ENCODE measurements at places on chromosomes 16 and 17.

GRCh38 chr16:58046054-58046881, 20.7 kb downstream of the MMP15 start:
- DNase-seq = no peak

GRCh38 chr17:11935734-11936406, 61.4 kb downstream of the ZNF18 start:
- DNase-seq = no peak

- DNase-seq = no peak
Measured at GRCh38 chr16:48963901-48964615, 317.6 kb downstream of the CBLN1 start.

- DNase-seq = peak; percentile 65
Measured at GRCh38 chr17:4536742-4537411, 18.3 kb downstream of the MYBBP1A start.

Measured in Right ventricle myocardium superior (tissue), 1 donor.